ENCODE measurements at places on chromosomes 4 and X. TPM values are rescaled to one million over a fixed set of nuclear protein-coding genes. Genes with fewer than 3 reads are reported as not detected.

DNA sequence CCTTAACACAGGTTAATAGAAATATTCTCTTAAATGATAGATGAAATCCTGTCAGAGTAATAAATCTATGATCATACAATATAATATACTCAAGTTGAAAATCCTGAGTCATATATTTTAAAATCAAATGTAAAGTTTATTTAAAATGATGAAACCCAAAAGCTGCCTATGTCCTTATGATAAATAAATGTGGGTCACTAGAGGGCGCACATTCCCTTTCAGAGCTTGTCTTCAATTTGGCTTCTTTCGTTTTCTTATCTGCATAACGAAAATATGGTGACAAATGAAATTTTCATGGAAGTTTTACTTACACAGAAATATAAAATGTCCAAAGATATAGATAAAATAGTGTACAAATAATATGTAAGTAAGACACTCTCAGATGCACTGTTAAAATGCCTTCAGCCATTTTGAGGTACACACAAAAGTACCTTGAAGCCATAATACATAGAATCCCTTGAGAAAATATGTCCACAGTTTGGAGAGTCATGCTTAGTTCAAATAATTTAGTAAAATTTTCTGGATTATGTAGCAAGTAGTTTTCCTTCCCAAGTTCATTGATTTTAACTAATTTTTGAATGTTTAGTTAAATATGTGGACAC lies 680.4 kb downstream of the DMD start:
- peak; percentile 29 for DNase-seq

The PNPLA4 gene
- 2.2 TPM for total RNA-seq

- no peak for DNase-seq
These were observed 79.8 kb upstream of the OGT start for GRCh38 chrX:71453056-71453455.

DNA sequence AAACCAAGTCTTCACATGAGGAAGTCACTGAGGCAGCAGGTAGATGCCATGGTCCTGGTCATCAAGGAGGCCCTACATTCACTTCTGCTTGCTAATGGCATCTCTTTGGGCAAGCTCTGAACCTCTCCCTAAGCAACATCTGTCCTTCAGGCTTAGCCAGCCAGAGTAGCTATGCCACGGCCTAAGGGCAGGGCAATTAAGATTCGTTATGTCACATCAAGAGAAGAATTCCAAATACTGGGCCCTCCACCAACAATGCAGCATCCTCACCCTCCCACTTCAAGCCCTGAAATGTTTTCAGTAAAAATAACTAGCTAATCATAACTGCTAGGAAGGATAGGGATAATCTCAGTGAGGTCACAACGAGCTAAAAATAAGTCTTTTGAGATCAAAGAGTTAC lies 120.7 kb upstream of the HCCS start:
- no peak for DNase-seq

DNA sequence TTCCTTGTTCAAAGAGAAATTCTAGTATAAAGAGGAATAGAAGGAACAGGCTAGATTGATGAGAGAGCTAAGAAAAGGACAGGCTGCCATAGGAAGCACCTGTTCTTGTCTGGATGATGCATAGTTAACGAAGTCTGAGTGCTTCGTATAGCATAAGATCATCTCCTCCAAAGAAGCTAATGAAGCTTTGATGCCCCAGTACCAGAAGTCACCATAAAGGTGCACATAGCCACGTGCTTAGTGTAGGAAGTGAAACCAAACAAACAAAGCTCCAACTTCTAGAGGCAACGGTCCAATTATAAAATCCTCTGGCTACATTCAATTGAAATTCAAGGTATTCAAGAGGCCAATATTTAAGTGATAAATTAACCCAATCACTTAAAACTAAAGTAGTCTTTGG lies 31.0 kb downstream of the AFAP1 start:
- no peak for DNase-seq

The NAP1L2 gene
- 10.2 TPM for total RNA-seq

GRCh38 chr4:188307591-188307990 lies 168.3 kb downstream of the TRIML1 start:
- no peak for DNase-seq

- peak; percentile 15 for DNase-seq
These were observed 33.1 kb downstream of the FTHL17 start for GRCh38 chrX:31038575-31039326.

GRCh38 chrX:13015536-13016236 lies 28.7 kb downstream of the FAM9C start:
- DNase-seq, result no peak

DNA sequence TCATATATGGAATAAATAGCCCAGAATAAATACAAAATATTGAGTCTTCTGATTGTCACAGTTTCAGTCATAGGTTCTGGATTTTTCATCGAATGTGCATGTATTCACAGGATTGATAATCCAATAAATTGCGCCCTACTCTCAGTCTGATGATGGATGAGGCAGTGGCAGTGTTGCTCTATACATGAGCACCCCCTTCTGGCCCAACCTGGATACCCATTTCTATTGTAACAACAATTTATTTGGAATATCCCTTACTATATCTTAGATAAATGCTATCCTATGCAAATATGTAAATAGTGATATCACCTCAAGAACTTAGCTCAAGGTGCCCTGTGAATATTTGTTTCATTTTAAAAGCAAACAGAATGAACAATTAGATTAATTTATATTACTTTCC lies 733.7 kb upstream of the PABPC4L start:
- peak; percentile 12 for DNase-seq

GRCh38 chrX:135420831-135421230 lies 913 bp upstream of the SMIM10L2A start:
- DNase-seq, result no peak

The S100P gene
- not detected for total RNA-seq

The HTN3 gene
- not detected for total RNA-seq

DNA sequence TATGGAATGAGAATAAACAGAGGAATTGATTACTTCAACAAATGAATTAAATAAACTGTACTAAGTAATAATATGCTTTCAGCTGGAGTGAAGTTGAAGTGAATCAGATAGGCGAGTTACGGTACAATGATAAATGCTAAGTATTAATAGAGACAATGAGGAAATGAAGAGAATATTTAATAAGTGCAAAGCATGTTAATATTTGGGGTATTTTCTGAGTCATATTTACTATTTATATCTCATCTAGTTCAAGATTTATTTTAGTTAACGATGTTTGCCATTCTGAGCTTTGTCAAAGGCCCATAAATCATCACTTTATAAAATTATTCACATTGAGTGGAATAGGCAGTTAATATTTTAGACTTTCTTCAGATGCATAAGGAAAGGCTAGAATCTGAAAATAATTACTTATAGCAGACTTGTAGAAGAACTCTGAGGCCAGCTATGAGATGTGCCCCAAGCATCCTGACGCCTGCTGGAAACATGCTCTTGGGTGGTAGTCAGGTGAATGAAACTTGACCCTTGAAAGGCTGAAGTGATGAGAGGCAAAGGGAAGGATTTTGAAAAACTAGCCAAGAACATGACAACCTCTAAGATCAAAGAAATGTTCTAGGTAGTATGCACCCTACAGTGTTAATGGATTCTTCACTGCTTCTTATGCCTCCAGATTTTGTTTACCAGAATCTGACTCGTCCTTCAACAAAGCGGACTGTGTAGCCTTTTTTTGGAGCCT lies 133.8 kb upstream of the STIM2 start:
- no peak for DNase-seq

- DNase-seq, result no peak
These were observed 901.5 kb downstream of the ARAP2 start for GRCh38 chr4:35342833-35343232.

GRCh38 chr4:108135549-108136209 lies 33.1 kb downstream of the LEF1 start:
- no peak for DNase-seq
